Epithelial cell of alveolus of lung (primary cell): ENCODE measurements at places on chromosomes 1 and 21. TPM values are rescaled to one million over a fixed set of nuclear protein-coding genes. Genes with fewer than 3 reads are reported as not detected.

Gene PKNOX1
- total RNA-seq, result 10.6 and 13.7 TPM in 2 replicates

Gene PLEKHA6
- 1.3 and 3.7 TPM in 2 replicates for total RNA-seq

Gene LRRC38
- 0.39 TPM in 1 of 2 replicates, not detected in the other for total RNA-seq

Gene FBXO44
- 9.3 and 20.0 TPM in 2 replicates for total RNA-seq

Gene C1orf141
- not detected in 2 replicates for total RNA-seq

Gene KCND3
- total RNA-seq, result not detected in 2 replicates

Gene GJA4
- 0.39 and 2.6 TPM in 2 replicates for total RNA-seq

Gene CLDN17
- not detected in 2 replicates for total RNA-seq

Gene PDPN
- 15.3 and 18.2 TPM in 2 replicates for total RNA-seq

Gene COA7
- 7.4 and 12.0 TPM in 2 replicates for total RNA-seq

Gene KCNJ6
- under 0.01 and 0.13 TPM in 2 replicates for total RNA-seq

Gene CATSPERE
- 0.13 TPM in 1 of 2 replicates, not detected in the other for total RNA-seq

Gene LCE1E
- not detected in 2 replicates for total RNA-seq

Gene SAMSN1
- 0.65 and 1.0 TPM in 2 replicates for total RNA-seq

Gene PRELP
- total RNA-seq, result under 0.01 TPM in 2 replicates

Gene APCS
- not detected in 2 replicates for total RNA-seq

Gene CCDC190
- total RNA-seq, result not detected in 2 replicates

Gene TTC13
- 4.1 and 7.8 TPM in 2 replicates for total RNA-seq

Gene UROD
- total RNA-seq, result 92.5 and 128 TPM in 2 replicates

Gene MROH9
- not detected in 2 replicates for total RNA-seq

Gene SLC22A15
- total RNA-seq, result 0.32 and 1.9 TPM in 2 replicates

Gene TOMM40L
- total RNA-seq, result 12.1 and 12.7 TPM in 2 replicates
